ENCODE measurements at places on chromosomes 2 and 18.

DNA sequence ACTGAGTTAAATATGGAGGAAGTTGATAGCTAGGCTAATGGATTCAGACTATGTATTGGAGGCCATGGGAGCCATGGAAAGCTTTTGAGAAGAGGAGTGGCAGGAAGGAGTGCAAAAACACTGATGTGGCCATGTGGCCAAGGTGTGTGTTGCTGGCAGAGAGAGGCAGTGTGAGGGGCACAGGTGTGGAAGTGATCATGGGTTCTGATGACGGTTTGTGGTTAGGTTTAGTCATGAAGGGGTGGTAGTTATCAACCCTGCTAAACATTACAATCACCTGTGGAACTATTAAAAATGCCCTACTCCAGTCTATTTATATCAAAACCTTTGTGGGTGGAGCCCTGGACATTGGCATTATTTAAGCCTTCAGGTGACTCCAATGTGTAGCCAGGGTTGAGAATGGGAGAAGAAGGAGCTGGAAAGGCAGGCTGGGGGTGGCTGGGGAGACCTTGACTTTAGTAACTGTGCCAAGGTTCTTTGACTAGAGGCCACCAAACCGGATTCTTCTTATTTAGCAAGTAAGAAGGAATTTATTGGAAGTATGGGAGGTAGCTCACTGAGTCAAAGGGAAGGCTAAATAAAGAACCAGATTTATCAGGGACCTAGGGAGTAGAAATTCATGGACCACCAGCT, 13.5 kb downstream of the GPR39 start:
- no peak for DNase-seq

DNA sequence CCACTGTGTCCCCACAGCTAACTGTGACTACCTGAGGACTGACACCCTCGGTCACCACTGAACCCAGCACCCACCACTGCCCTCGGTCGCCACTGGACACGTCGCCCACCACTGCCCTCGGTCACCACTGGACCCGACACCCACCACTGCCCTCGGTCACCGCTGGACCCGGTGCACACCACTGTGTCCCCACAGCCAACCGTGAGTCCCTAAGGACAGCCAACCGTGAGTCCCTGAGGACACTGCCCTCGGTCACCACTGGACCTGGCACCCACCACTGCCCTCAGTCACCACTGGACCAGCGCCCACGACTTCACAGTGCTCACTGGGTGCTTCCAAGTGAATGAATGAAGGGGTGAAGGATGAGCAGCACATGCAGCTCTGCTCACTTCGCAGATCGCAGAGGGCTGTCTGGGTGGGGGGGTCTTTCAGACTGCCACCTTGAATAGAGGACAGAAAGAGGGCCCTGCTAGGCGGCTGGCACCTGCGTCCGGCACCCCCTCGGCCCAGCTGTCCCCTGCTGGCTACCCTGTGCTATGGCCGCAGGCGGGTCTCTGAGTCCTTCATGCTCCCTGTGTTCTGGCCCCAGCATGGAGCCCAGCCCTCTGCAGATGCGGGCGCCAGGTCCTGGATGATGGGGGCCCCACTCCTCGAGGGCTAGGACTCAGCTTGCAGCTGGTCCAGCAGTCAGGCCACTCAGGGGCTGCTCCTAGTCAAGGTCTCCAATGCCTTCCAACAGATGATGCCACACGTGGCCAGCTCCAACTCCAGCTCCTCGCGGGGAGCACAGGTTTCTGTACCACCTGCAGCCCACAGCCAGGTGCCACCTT, 51.4 kb upstream of the GPC1 start:
- no peak for DNase-seq

- DNase-seq = no peak
Observed at GRCh38 chr2:9779596-9780264, 63.5 kb upstream of the TAF1B start.

- no peak for DNase-seq
Observed at GRCh38 chr2:126748929-126749518, 93.1 kb downstream of the GYPC start.

DNA sequence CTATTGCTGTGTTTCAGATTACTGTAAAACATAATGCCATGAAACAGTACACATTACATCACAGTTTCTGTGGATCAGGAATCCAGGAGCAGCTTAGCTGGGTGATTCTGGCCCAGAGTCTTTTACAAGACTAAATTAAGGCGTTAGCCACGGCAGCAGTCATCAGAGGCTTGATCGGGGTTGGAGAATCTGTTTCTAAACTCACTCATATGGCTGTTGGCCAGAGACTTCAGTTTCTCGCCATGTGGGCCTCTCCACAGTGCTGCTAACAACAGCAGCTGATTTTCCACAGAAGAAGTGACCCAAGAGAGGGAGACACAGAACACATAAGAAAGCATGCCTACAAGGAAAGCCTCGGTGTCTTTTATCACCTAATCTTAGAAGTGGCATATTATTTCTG, 89.2 kb upstream of the MYO3B start:
- no peak for DNase-seq

GRCh38 chr2:240155048-240155744, 14.7 kb upstream of the OTOS start:
- no peak for DNase-seq

- no peak for DNase-seq
Observed at GRCh38 chr2:221675201-221675908, 103.3 kb upstream of the EPHA4 start.
